ENCODE measurements at places on chromosomes 2 and 18. TPM values are rescaled to one million over a fixed set of nuclear protein-coding genes. Genes with fewer than 3 reads are reported as not detected.

DNA sequence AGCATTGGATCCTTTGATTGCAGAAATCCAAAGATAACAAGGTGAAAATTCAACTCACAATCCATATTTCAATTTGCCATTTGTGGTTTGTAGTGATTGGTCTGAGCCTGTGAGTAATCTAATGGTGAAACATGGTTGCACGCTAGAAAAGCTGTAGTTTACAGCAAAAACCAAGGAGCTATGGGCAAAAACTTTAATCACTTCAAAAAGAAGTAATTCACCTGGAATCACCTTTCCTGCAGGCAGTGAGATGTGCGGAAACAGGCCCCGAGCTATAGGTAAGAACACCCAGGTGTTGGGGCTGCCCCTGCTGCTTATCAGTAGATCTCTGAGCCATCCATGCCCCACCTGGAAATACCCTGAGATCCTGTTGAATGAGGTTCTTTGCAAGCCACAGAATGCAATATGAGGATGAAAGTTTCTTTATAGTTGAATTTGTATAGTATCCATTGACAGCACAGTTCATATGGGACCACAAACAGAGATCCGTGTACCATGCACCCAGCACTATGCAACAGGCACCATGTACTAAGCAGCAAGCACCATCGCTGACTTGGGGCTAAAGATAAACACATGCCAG, 208.2 kb downstream of the SPP2 start:
- H3K27me3 ChIP-seq: no peaks in the 10 kb centered on the region
- H3K27ac ChIP-seq: no peak overlapping the region
- H3K4me3 ChIP-seq: no peak overlapping the region
- no peaks in the 10 kb centered on the region for H3K36me3 ChIP-seq
- H3K4me1 ChIP-seq: no peaks in the 10 kb centered on the region
- no peak for DNase-seq

LPIN1 gene
- total RNA-seq: 32.8 TPM

LOXHD1 gene
- 1.0 TPM for total RNA-seq

CMPK2 gene
- total RNA-seq: 5.3 TPM
